Lower leg skin (tissue), 4 donors: ENCODE measurements at places on chromosomes 1 and 21.
A peak's percentile ranks its signal among the peaks of the same experiment; 100 is the strongest.

DNA sequence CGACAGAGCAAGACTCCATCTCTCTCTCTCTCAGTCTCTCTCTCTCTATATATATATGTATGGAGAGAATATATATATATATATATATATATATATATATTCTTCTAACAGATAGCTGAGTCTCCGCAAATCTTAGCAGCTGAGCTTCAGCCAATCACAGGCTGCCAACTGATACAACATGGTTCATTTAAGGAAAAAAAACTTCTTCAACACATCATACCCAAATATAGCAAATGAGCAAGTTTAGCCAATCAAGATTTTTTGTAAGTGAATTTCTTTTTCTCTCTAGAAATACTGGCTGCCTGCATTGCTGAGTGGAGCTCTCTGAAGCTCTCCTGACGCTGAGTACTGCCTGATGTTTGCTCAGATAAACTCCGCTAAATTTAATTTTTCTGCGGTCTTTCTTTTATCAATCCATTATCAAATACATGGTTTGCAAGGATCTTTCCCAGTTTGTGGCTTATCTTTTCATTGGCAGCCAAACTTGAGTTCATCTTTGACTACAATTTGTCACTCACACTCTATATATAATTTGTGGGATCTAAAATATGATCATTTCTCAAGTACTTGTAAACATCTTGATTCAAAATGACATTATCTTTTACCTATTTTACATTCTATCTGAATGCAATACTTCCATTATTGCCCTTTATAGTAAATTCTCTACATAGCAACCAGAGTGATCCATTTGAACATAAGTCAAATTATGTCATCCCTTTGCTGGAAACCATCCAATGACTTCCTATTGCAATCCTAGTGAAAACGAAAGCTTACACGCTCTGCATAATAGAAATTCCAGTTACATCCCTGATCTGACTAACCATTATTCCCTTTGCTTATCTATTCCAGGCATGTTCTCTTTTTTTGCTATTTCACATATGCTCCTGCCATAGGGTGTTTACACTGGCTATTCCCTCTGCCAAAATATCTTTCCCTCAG lies 2131.7 kb downstream of the MRPL39 start:
- no peak for DNase-seq

DNA sequence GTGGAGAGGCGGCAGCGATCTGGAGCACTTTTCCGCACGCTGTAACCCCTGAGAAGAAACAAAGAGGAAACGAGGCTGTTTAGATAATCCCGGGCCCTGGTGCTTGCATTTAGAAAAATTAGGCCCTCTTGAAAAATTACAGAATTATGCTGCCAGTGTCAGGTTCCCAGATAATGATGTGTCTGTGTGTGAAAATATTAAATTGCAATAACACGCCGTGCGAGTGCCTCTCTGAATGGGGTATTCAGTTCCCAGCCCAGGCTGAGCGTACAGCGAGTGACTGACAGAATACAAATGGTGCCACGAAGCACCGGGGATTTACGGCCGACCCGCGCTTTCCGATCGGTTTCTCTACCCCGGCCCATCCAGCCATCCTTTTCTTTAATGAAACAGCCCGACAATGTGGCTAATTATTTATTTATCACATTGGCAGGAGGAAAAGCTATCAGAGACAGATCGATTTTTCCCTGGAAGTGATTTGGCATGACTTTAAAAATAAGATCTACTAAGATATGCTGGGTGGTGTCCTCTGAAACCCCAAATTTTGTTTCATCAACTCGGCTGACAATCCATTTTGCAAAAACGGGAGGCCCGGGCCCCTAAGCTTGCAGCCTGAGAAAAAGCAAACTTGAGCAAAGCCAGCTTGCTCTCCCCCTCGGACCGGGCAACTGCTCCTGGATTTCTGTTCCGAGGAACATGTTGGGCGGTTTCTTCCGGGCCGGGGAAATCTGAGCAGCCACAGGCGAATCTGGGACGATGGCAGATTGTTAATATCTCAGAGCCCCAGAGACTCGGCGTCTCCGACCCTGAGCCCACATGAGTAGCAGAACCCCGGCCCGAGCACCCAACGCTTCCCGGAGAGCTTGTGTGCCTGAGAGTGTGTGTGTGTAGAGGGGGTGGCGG lies 11.3 kb downstream of the PRDM16 start:
- no peak for DNase-seq

DNA sequence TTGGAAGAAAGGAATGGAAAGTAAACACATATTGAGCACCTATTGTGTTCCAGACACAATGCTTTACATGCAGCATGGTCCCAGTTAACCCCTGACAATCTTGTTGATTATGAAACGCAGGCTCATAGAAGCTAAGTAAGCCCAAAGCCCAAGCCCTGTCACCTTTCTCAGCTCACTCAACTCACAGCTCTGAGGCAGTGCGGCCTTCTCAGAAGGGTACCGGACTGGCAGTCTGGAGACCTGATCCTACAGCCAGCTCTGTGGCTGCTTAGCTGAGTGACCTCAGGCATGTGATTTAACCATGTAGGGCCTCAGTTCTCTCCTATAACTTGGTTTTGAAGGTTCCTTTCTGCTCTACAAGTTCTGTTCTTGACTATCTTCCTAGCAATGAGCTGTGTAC lies 464 bp upstream of the RNASEL start:
- DNase-seq: no peak

DNA sequence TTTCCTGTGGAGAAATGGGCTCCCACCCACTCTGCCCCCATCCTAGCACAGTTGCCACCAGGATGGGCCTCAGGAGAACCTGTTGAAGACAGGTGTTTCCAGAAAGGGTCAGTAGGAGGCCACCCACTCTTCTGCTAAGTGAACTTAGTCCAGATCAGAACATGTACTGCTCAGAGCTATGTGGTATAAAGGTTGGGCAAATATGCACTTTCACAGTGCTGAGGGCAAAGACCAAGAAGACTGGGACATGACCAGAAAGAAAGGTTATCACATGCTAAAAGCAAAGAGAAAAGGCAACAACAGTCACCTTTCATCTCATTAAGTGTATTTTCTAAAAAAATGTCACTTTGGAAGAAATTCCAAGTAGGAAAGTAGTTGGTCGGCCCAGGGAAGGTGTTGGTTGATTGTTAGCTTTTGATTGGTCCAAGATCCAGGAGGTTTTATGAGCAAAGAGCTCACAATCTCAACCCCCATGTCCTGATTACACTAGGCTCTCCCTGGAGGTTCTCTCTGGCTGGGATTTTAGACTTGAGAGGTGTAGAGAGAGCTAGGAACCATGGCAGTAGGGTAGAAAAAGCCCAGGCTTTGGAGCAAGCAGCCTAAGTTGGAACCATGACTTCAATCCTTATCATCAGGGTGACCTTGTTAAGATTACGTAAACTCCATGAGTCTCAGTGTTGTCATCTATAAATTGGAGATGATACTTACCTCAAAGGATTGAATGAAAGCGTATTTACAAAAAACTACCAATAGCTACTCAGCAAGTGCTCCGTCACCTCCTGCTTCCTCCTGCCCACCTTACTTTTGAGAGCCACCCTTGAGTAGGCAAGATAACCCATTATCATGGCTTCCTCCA lies 102.6 kb downstream of the GLUL start:
- DNase-seq: no peak

GRCh38 chr1:172351346-172351745 lies 69.1 kb upstream of the C1orf105 start:
- no peak for DNase-seq

DNA sequence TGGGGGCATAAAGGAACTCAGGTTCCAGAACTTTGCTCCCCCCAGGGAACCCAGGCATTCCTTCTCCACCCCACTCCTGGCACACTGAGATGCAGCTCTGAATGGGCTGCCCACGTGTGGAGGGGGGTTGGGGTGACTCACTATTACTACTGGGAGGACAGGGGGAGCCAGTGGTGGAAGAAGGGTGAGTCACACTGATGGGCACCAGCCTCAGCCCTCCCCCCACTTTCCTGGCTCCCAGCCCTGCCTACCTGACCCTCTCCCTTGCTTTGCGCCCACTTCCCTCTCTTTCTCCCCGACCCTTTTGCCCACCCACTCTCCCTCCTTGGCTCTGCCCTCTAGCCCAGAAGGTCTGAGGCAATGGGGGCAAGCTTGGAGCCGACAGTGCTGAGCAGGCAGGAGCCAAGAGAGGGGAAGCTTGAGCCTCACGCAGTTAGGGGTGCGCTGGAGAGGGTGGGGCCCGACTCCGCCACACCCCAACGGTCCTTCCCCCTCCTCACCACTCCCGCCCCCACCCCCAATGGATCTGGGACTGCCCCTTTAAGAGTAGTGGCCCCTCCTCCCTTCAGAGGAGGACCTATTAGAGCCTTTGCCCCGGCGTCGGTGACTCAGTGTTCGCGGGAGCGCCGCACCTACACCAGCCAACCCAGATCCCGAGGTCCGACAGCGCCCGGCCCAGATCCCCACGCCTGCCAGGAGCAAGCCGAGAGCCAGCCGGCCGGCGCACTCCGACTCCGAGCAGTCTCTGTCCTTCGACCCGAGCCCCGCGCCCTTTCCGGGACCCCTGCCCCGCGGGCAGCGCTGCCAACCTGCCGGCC lies at the start of gene LMNA:
TSS of gene LMNA (plus strand) at position 611 of the 818 bp plus-strand sequence. CDS start 208 bp downstream, outside the sequence.
- DNase-seq: peak; percentile 99

DNA sequence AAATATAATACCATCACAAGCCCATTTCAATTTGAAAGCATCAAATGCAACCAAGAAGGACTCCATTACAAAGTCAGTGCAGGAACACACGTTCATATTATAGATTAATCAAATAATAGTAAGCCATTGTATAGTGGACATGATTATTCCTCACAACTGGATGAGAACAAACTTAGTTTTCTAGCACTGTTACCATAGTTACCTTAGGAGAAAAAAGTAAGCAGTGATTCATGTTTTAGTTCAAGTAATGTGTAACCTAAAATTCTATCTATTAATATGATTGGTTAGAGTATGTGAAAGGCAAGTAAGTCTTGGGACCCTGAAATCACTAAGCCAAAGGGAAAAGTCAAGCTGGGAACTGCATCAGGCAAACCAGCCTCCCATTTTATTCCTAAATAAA lies 15.2 kb downstream of the SSX2IP start:
- no peak for DNase-seq

DNA sequence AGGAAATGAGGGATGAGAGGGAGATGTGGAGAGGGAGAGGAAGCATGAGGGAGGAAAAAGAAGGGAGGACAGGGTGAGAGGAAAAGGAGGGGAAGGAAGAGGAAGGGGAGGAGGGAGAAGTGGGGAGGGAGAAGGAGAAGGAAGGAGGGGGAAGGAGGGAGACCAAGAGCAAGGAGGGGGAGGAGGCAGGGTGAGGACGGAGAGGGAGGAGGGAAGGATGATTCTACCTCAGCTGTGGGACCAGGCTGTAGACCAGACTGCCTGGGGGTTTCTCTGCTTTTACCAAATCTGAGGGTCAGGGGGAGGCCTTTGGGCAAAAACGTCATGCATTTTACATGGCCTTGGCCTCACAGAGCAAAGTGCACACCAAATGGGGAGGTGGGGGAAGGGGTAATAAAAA lies 94.5 kb downstream of the KCND3 start:
- no peak for DNase-seq

GRCh38 chr1:36884801-36885200 lies 149.5 kb downstream of the GRIK3 start:
- peak; percentile 26 for DNase-seq

- DNase-seq: no peak
These were observed 37.6 kb downstream of the PUM1 start for GRCh38 chr1:31027693-31028526.

- peak; percentile 86 for DNase-seq
These were observed at the start of gene DYNLT5 for GRCh38 chr1:66752000-66752592. Gene DYNLT5 (plus strand): TSS chr1:66752459. CDS start chr1:66754659, 2,200 bp downstream.

GRCh38 chr1:17356387-17357026 lies 15.5 kb upstream of the PADI6 start:
- no peak for DNase-seq

DNA sequence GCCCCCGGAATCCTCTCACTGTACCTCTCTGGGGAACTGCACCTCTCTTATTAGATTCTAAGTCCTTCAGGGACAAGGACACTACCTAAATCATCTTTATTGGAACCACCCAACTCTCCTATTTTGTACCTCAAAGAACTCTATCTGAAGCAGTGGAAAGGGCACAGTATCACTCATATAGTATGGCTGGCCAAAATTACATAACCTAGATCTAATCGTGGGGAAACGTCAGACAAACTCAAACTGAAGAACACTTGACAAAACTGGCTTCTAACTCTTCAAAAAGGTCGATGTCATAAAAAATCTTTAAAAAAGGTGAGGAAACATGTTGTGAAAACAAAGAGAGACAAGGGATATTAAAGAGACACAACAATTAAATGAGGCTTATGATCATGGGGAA lies 210.0 kb downstream of the SLC45A1 start:
- DNase-seq: no peak

GRCh38 chr21:38980416-38981313 lies 174.9 kb downstream of the ETS2 start:
- DNase-seq: no peak

DNA sequence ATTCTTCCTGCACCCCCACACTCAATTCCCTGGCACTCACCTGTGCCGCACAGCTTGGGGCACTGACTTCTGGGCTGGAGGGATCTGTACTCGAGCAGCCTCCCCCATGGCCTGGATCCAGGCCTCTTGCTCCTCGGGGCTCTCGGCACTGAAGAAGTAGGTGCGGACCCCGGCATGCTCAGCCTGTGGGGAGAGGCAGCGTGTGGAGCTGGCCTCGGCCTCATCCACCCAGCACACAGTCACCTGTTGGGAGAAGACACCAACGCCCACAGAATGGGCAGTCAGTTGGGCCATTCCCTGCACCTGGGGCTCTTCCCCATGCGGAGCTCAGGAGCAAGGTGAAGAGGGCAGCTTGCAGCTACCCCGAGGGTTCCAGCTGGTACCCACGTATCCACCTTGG lies 47.5 kb upstream of the GOLT1A start:
- DNase-seq: no peak

DNA sequence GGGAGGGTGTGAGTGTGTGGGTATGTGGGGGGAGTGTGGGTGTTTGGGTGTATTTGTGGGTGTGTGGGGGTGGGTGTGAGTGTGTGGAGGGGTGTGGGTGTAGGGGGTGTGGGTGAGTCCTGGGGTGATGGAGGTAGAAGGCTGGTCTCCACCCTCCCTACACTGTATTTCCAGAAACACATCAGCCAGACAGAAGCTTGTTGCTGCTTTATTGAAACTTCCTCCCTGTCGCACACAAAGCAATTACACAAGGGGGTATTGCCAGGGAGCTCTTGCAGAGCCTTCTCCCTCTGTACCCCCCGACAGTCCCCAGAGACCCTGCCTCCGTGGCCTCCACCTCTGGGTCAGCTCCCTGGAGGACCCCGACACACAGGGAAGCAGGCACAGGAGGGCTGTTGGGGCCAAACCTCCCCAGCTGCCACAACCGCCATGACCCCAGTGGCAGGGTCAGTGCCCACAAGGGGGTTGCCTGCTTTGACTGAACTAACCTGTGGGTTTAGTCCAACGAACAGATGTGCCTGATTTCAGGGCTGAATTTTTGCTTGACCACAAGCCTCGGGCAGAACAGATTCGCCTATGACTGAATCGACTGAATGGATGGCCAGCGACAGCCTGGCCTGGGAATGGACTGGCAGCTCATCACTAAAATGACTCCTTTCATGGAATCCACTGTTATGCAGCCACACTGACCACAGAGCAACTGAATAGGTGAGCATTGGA lies 9.1 kb upstream of the MATN1 start:
- no peak for DNase-seq

- DNase-seq: no peak
These were observed 46.8 kb downstream of the CAPN8 start for GRCh38 chr1:223618680-223619079.

GRCh38 chr1:208054485-208054884 lies 143.6 kb upstream of the CD34 start:
- no peak for DNase-seq

GRCh38 chr1:9633493-9633892 lies 18.0 kb upstream of the PIK3CD start:
- DNase-seq: no peak

- DNase-seq: no peak
These were observed 8.2 kb upstream of the TGFBR3 start for GRCh38 chr1:91894036-91894761.

- DNase-seq: peak; percentile 89
These were observed at the start of gene SH2D5 for GRCh38 chr1:20732588-20733359. Gene SH2D5 (minus strand): TSS chr1:20732703. CDS start chr1:20728044, 4,659 bp downstream.
